ENCODE measurements at places on chromosomes 1 and 21. TPM values are rescaled to one million over a fixed set of nuclear protein-coding genes. Genes with fewer than 3 reads are reported as not detected.

DNA sequence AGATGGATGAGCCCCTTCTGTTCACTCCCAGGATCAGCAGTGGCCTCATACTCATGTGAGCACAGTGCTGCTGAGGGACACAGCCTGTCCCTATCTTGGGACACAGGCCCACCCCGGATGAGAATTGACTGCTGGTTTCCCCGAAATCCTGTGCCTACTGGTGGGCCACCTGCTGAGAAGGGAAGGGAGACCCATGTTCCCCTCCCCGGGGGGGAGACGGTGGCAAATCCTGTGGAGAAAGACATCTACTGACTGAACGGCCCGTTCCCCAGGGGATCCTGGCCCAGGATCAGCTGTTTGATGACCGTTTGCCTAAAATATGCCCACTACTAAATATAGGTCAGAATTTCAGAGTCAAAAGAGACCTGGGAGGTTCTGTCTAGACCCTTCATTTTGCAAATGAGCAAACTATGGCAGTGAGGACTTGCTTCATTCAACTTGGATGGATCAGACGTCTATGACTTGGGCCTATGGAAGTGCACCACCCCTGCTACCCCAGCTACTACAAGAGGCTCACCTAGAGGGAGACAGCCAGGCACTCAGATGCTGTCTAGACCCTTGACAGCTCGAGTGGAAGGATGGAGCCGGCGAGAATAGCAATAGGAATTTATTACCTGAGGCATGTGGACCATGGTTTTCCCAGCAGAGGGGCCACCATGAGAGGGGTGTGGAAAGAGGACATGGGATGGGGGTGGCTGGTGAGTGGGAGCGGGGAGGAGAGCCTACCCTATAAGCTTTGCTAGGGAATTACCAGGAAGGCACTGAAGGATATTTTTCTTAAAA lies 15.6 kb upstream of the THEMIS2 start:
- no peak for DNase-seq
- H3K36me3 ChIP-seq, result peaks cover 2% of the 10 kb centered on the region
- peaks cover 12% of the 10 kb centered on the region for H3K4me1 ChIP-seq
- H3K4me3 ChIP-seq, result no peak overlapping the region

- H3K36me3 ChIP-seq, result peaks cover 6% of the 10 kb centered on the region
- no peak for DNase-seq
- H3K4me3 ChIP-seq, result peak overlapping the region; percentile 35
- H3K27ac ChIP-seq, result peak overlapping the region; percentile 91
- H3K27me3 ChIP-seq, result no peaks in the 10 kb centered on the region
Measured at GRCh38 chr1:185421485-185422107, 104.6 kb upstream of the IVNS1ABP start.

GRCh38 chr1:247812637-247813036 lies 11.3 kb downstream of the OR14A16 start:
- no peaks in the 10 kb centered on the region for H3K27me3 ChIP-seq
- H3K27ac ChIP-seq, result no peak overlapping the region
- H3K4me1 ChIP-seq, result no peaks in the 10 kb centered on the region
- no peak overlapping the region for H3K4me3 ChIP-seq
- no peak for DNase-seq

GRCh38 chr1:208332774-208333126 lies 88.6 kb upstream of the PLXNA2 start:
- no peak overlapping the region for H3K27ac ChIP-seq
- no peaks in the 10 kb centered on the region for H3K4me1 ChIP-seq
- H3K4me3 ChIP-seq, result no peak overlapping the region
- H3K27me3 ChIP-seq, result peaks cover 3% of the 10 kb centered on the region

GRCh38 chr1:195580988-195581387 lies 1027.3 kb downstream of the KCNT2 start:
- no peak overlapping the region for H3K4me3 ChIP-seq
- H3K4me1 ChIP-seq, result no peaks in the 10 kb centered on the region
- no peak overlapping the region for H3K27ac ChIP-seq
- no peaks in the 10 kb centered on the region for H3K27me3 ChIP-seq
- H3K36me3 ChIP-seq, result no peaks in the 10 kb centered on the region

- H3K27ac ChIP-seq, result no peak overlapping the region
- no peaks in the 10 kb centered on the region for H3K36me3 ChIP-seq
Measured at GRCh38 chr1:18831656-18832055, 27.8 kb downstream of the TAS1R2 start.

DNA sequence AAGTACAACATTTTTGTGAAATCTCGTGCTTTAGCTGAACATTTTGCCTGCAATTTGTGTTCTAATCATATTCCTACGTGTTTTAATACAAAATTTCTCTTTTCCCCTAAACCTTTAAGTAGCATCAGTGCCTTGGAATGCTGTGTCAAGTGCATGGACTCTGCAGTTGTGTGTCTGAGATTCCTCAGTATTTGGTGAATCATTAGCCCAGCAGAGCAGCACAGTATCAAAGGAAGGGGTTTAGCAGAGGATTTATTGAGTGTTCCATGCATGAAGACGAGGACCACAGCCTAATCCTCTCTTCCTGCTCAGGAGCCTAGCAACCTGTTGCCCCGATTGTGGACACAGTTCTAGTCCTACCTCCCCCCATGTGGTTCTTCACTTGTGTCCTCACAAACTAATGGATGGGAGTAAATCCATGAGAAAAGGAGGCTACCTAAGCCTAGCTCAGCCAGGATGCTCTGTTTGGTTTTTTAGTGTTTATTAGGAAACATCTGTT lies 29.3 kb upstream of the PCP4 start:
- no peak for DNase-seq
- H3K4me3 ChIP-seq, result no peak overlapping the region
- H3K27me3 ChIP-seq, result no peaks in the 10 kb centered on the region
- no peaks in the 10 kb centered on the region for H3K36me3 ChIP-seq
- H3K4me1 ChIP-seq, result no peaks in the 10 kb centered on the region
- H3K27ac ChIP-seq, result no peak overlapping the region

DNA sequence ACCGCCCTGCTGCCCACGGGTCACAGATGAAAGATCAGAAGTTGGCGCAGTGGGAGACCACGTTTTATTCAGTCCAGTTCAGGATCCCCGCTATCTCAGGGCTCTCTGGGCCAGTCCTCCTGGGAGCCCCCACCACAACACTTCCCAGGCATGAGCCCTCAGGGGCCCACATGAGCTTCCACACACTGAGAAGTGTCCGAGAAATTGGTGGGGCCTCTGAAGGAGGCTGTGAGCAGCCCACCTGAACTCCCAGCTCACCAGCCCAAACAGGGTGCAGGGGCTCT lies 12.1 kb downstream of the TRIM46 start:
- peaks cover 30% of the 10 kb centered on the region for H3K36me3 ChIP-seq
- peaks cover 16% of the 10 kb centered on the region for H3K4me1 ChIP-seq
- H3K4me3 ChIP-seq, result no peak overlapping the region
- no peak overlapping the region for H3K27ac ChIP-seq
- no peak for DNase-seq
- H3K27me3 ChIP-seq, result no peaks in the 10 kb centered on the region

DNA sequence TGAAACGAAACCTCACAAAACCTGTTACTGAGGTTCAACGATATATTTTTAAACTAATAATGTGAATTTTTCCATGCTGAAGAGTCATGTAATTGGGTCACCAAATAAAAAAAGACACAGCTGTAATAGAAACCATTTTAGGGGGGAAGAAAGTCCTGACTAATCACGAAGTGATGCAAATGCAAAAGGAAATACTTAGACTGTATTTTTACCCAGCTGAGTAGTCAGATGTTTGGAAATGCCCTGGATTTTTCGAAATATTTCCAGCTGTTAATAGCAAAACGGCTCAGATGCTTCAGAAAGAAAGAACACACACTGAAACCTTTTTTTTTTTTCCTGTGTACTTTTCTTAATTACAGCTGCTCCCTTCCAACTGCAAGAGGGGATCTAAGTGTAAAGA lies 210.3 kb downstream of the SETD4 start:
- H3K27ac ChIP-seq, result no peak overlapping the region
- H3K4me1 ChIP-seq, result no peaks in the 10 kb centered on the region
- DNase-seq, result no peak

GRCh38 chr1:226880372-226881287 lies 10.2 kb downstream of the PSEN2 start:
- H3K4me1 ChIP-seq, result peaks cover 49% of the 10 kb centered on the region
- no peaks in the 10 kb centered on the region for H3K36me3 ChIP-seq
- no peak overlapping the region for H3K4me3 ChIP-seq
- DNase-seq, result no peak

- no peak for DNase-seq
- H3K4me3 ChIP-seq, result no peak overlapping the region
- no peaks in the 10 kb centered on the region for H3K36me3 ChIP-seq
- no peaks in the 10 kb centered on the region for H3K27me3 ChIP-seq
- no peaks in the 10 kb centered on the region for H3K4me1 ChIP-seq
Measured at GRCh38 chr1:103129255-103129654, 20.9 kb upstream of the COL11A1 start.

DNA sequence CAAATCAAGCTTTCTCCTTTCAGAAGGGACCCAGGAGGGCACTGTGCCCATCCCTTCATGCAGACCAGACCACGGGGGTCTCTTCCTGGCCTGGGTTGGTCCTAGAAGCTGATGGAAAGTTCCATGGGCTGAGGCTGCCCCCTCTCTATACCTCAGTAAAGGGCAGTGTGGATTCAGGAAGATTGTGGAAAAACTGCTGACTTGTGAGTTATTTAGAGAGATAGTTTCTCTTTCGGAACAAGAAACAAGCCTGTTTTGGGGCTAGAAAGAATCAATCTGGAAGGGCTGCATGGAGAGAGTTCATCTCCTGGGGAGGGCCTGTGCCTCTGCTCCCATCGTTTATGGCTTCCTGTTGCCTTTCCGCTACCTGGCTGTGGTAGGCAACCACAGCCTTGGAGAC lies 803 bp downstream of the CHIT1 start:
- H3K4me3 ChIP-seq, result no peak overlapping the region
- H3K27ac ChIP-seq, result no peak overlapping the region
- H3K27me3 ChIP-seq, result peaks cover 14% of the 10 kb centered on the region
- H3K4me1 ChIP-seq, result no peaks in the 10 kb centered on the region
- DNase-seq, result no peak

GRCh38 chr1:231721436-231721835 lies 94.8 kb downstream of the DISC1 start:
- H3K36me3 ChIP-seq, result no peaks in the 10 kb centered on the region
- no peaks in the 10 kb centered on the region for H3K4me1 ChIP-seq
- H3K4me3 ChIP-seq, result no peak overlapping the region

- H3K36me3 ChIP-seq, result no peaks in the 10 kb centered on the region
- no peak overlapping the region for H3K4me3 ChIP-seq
- peaks cover 17% of the 10 kb centered on the region for H3K27me3 ChIP-seq
- DNase-seq, result no peak
- no peak overlapping the region for H3K27ac ChIP-seq
Measured at GRCh38 chr1:200542162-200542561, 78.4 kb downstream of the KIF14 start.

DNA sequence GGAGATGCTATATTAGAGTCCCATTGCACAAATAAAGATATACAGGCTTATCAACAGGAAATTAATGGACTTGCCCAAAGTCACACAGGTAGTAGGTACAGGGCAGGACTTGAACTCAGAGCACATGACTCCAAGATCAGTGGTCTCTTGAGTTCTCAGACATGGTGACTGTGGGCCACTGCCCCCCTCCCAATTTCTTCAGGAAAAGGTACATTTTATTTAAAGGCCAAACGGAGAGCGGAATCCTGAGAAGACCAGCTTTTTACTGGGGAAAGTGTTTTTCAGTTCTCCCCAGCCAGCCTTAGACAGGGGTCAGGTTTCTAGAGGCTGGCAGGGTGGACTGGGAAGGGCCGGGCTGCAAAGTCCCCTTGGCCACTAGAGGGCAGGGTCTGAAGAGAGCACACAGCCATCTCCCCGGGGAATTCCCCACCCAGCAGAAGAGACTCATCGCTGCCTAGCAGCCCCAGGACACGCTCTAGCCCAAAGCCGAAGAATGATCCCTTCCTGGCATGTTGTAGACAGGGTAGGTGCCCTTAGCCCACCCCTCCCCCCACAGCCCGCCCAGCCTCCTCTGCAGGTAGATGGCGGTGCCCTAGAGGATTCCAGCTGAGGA lies 29.7 kb downstream of the ACP6 start:
- peak; percentile 82 for DNase-seq
- peaks cover 61% of the 10 kb centered on the region for H3K4me1 ChIP-seq
- no peaks in the 10 kb centered on the region for H3K27me3 ChIP-seq
- peaks cover 34% of the 10 kb centered on the region for H3K36me3 ChIP-seq
- no peak overlapping the region for H3K27ac ChIP-seq

GRCh38 chr1:43199093-43199726 lies 27.1 kb downstream of the CFAP57 start:
- no peaks in the 10 kb centered on the region for H3K4me1 ChIP-seq
- H3K27ac ChIP-seq, result no peak overlapping the region
- no peak overlapping the region for H3K4me3 ChIP-seq
- peaks cover 10% of the 10 kb centered on the region for H3K27me3 ChIP-seq

GRCh38 chr21:38503583-38503982 lies 5.3 kb upstream of the ERG start:
- no peak overlapping the region for H3K27ac ChIP-seq
- H3K27me3 ChIP-seq, result peaks cover 26% of the 10 kb centered on the region
- peaks cover 18% of the 10 kb centered on the region for H3K4me1 ChIP-seq
- DNase-seq, result no peak
- no peaks in the 10 kb centered on the region for H3K36me3 ChIP-seq
- H3K4me3 ChIP-seq, result no peak overlapping the region

DNA sequence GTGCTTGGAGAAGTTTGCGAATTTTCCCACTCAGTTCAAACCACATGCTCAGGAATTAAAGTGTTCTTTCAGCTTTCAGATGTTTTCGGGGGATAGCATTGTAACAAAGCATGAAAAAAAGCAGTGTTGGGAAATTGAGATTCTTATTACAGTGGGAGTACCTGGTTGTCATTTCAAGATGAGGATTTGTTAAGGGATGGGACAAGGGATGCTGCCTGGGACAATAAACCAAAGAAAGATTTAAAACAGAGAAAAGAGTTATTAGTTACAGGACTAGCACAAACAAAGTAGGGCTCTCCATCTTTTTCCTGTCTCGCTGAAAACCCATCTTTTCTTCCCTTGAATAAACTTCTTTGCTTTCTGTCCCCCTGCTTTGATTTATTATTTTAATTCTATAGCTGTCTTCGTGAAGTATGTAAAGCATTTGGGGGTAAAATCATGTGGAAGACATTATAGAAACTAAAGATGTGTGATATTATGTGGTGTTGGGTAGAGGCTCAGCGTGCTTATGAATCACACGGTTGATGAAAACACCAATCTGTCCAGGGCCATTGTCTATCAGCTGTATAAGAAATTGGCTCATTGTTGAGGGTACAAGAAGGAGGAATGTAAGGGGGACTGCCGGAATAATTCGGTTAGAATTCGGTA lies 277.6 kb downstream of the KIF26B start:
- no peaks in the 10 kb centered on the region for H3K4me1 ChIP-seq
- H3K4me3 ChIP-seq, result no peak overlapping the region
- no peak overlapping the region for H3K27ac ChIP-seq
- DNase-seq, result no peak

TENT5C gene
- total RNA-seq, result 66.1 TPM

NUDT4B gene
- total RNA-seq, result 1.1 TPM

ZNHIT6 gene
- 11.5 TPM for total RNA-seq

CASQ2 gene
- not detected for total RNA-seq

KCNE1 gene
- total RNA-seq, result 0.40 TPM

OR6K3 gene
- not detected for total RNA-seq

G0S2 gene
- total RNA-seq, result 7.3 TPM

IVL gene
- not detected for total RNA-seq

KRTAP13-2 gene
- total RNA-seq, result not detected

CD1D gene
- not detected for total RNA-seq

KCNK1 gene
- total RNA-seq, result 9.0 TPM

All from activated CD4-positive, alpha-beta memory T cell treated with anti-CD3 and anti-CD28 coated beads, Interleukin-2, amount 10 ng/mL, durations not matched to agents 7 days and 5 days (primary cell).